A172 (cell line): ENCODE measurements at places on chromosomes 13 and 19.
A peak's percentile ranks its signal among the peaks of the same experiment; 100 is the strongest.

GRCh38 chr19:46634045-46634655 is 1.9 kb downstream of the GNG8 start:
- peak; percentile 65 for DNase-seq

DNA sequence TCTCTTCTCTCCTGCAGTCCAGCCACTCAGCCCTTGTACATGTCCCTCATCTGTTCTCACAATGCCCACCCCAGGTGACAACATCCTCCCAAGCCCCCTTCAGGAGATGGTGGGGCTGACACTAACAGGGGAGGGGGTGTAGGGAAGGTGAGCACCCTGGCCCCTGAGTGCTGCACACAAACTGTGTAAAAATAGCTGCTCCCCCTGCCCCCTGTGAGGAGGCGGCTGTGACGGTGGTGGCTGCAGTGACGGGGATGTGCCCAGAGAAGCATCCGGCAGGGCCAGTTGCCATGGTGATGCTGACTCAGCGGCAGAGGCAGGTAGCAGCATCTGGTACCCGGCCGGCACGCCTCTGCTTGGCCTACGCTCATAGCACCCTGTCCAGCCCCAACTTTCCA is 13.0 kb upstream of the JUND start:
- DNase-seq, result no peak

DNA sequence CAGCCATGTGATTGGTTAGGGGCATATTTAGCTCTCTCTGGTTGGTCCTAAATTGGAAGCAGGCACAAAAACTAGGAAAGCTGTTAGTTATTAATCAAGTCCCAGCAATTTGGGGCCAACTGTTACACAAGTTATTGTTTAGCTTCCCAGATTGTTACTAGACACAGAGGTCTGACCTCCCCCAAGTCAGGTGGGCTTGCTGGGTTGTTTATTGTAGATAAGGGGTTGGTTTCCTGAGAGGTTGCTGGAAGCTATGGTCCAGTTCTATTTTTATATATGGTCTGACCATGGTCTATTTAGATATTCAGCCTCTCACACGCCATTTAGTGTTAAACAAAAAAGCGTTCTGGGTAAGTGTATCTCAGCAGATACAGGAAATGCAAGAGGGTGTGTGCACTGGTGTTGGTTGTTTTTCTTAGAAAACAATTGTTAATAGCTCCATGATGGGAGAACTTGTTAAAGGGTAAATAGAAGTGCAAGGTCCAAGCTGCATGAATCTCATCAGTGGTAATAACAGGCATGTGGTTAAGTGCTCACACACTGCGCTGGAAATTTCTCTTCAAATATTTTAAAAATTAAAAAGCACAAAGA is 150.0 kb downstream of the RAP2A start:
- DNase-seq, result no peak

- DNase-seq, result no peak
These were observed 1701.3 kb upstream of the PRR20A start for GRCh38 chr13:55439450-55439849.

DNA sequence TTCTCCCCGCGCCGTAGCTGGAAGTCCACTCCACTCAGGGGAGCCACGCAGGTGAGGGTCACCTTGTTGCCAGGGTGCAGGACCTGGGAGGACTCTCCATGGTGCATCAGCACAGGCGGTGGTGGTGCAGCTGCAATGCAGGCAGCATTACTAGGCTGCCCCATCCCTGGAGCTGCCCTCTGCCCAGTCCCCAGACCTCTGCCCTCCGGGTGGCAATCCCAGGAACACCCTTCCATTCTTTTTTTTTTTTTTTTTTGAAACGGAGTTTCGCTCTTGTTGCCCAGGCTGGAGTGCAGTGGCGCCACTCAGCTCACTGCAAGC is 1.8 kb downstream of the A1BG start:
- no peak for DNase-seq

DNA sequence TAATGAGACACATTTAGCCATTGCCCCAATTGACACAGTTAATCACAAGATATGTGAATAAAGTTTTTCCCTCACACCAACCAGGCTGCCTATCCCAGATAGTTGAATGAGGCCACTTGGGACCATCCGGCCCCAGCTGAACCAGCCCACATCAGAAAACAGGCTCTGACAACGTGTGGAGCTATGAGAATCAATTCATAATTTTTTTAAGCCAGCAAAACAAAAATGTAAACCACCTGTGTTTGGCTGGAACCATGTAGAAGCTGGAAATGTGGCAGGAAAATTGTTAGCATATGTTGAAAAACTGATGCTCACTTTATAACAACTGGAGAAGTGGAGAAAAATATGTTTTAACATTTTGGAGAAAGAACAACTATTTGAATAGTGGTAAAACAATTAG is 1161.3 kb downstream of the SLITRK1 start:
- DNase-seq, result no peak

DNA sequence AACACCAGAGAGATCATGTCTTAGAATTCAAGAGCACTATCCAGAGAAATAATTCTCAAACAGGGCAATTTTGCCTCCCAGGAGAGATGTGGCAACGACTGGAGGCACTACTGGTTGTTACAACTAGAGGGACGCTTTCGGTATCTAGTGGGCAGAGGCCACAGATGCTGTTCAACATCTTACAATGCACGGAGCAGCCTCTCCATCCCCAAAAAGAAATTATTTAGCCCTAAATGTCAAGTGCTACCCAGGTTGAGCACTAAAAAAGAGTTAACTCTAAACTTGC is 78.6 kb downstream of the ABCC4 start:
- DNase-seq, result no peak

DNA sequence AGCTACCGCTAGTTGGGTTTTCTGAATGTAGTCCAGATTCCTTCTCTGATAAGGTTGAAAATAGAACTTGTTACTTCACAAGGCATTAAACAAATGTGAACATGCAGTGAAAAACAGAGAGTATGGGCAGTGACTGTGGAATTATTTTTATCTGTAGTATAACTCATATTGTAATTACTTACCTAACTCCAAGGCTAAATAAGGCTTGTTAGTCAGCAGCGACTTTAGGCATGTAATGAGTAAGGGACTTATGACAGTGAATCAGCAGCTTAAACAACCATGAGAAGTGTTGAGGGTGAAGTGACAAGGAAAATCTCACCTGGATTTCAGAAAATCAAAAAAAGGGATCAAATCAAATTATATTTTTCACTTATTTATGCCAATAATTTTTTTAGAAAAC is 1719.5 kb upstream of the MIR17HG start:
- peak; percentile 66 for DNase-seq

DNA sequence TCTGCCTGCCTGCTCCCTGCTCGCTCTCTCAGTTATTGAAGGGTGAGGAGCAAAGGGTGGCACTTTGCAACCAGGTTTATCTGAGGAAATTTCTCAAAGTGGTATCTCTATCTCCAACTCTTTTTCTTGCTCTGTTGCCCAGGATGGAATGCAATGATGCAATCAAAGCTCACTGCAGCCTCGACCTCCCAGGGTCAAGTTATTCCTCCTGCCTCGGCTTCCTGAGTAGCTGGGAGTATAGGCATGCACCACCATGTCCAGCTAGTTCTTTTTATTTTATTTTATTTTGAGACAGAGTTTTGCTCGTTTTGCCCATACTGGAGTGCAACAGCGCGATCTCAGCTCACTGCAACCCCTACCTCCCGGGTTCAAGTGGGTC is 4.9 kb downstream of the ACTMAP start:
- DNase-seq, result no peak

DNA sequence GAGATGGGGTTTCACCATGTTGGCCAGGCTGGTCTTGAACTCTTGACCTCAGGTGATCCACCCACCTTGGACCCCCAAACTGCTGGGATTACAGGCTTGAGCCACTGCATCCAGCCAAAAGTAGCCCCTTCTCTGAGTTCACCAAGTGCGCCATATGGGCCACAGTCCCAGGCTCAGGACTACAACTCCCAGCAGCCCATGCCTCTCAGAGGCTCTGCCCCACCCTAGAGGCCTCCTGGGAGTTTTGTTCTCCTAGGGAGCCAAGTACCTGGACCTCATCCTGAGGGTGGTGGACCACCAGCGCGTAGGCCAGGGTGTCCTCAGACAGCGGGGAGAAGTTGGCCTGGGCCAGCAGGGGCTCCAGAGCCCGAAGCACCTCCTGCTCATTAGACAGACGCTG is 18.8 kb downstream of the TMEM143 start:
- DNase-seq, result no peak

GRCh38 chr13:41858780-41859179 is 102.1 kb downstream of the VWA8 start:
- no peak for DNase-seq

GRCh38 chr13:33188093-33188882 is 97.3 kb downstream of the STARD13 start:
- DNase-seq, result no peak

DNA sequence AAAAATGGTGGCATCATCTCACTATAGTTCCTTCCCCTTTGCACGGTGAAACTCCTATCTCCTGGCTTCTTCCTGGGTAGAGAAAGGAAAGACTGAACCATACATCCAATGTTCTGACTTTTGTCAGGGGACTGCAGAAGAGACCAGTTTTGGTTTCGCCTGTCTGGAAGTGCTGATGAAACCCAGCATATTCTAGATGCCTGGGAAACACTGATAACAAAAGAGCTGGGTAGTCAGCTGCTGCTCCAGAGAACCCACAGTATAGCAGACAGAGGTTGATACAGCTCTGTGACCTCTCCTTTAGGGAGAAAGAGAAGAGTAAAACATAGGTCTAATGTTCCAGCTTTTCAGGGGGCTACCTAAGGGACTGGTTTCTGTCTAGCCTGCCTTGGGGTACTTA is 695.3 kb downstream of the DIAPH3 start:
- no peak for DNase-seq

- DNase-seq, result no peak
These were observed 264.7 kb downstream of the DACH1 start for GRCh38 chr13:71602344-71602743.

- DNase-seq, result no peak
These were observed 53.0 kb upstream of the UQCRFS1 start for GRCh38 chr19:29266001-29266400.

GRCh38 chr13:95221971-95222732 is 79.1 kb downstream of the ABCC4 start:
- no peak for DNase-seq

DNA sequence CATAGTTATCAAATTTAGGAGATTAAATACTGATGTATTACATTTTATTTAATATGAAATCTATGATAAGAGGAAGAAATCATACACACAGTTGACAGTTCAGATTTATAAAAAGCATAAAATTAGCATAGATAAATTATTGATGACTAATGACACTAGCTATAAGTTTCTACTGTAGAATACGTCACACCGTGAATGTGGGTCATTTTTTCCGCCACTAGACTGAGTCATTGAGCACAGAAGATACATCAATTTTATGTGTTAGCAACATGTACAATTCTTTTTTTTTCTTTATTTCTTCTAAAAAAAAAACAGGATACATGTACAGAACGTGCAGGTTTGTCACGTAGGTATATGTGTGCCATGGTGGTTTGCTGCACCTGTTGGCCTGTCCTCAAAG is 22.2 kb downstream of the AP2S1 start:
- no peak for DNase-seq

DNA sequence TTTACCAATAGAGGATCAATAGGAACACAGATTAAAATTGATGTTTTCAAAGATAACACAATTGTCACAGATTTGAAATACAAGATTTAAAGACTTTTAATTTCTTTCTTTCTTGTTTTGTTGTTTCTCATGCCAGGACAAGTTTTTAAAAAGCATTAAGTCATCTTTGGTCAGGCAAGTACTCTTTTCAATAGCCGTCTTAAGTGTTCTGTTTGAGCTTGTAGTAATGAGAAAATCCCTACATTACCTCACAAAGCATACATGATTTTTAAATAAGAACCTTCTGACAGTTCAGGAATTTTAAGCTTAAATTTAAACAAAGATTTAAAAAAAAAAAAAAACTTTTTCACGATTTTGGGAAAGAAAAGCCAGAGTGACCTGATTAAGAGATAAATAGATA is 216.3 kb upstream of the PRR20A start:
- no peak for DNase-seq

GRCh38 chr13:74361274-74361673 is 227.1 kb upstream of the KLF12 start:
- no peak for DNase-seq

DNA sequence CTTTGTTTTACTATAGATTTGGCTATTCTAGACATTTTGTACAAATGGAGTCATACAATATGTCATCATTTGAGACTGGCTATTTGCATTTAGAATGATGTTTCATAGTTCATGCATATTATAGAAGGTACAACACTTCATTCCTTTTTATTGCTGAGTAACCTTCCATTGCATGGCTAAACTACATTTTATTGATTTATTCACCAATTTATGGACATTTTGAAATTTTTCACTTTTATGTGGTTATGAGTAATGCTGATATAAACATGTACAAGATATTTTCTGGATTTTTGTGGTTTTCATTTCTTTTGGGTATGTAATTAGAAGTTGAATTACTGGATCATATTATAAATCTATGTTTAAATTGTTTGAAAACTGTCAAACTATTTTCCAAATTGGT is 710.3 kb upstream of the SLITRK5 start:
- peak; percentile 22 for DNase-seq
